ENCODE measurements at places on chromosomes 11 and 22.

GRCh38 chr11:76787271-76787670 is 4.1 kb downstream of the TSKU start:
- no peak for DNase-seq

- DNase-seq = no peak
Observed at GRCh38 chr11:111351374-111352055, 27.6 kb downstream of the POU2AF1 start.

- DNase-seq = no peak
Observed at GRCh38 chr22:49904040-49904369, 14.2 kb downstream of the ALG12 start.

GRCh38 chr11:125512106-125512505 is 16.0 kb upstream of the FEZ1 start:
- DNase-seq = no peak

- no peak for DNase-seq
Observed at GRCh38 chr22:37284805-37285355, 2.6 kb downstream of the CYTH4 start.

DNA sequence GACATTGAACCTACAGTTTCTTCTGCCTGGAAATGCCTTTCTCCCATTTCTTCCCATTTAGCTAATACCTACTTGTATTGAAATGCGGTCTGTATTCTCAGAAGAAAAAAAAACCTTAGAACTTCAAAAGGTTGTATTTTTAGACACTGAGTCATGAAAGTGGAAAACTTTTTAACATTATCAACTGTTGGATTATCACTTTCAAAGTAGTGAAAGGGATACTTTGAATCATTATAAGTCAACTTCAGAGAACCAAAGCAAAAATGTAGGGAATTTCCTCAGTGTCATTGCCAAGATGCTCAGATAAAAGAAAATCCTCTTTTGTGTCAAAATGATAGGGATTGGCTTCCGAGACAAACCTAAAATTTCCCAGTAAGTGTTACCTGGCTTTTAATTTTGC is 6.6 kb downstream of the HOATZ start:
- no peak for DNase-seq

GRCh38 chr11:73493956-73494598 is 103.8 kb downstream of the FAM168A start:
- DNase-seq = no peak

- no peak for DNase-seq
Observed at GRCh38 chr11:70694371-70694770, 296.0 kb downstream of the CTTN start.

DNA sequence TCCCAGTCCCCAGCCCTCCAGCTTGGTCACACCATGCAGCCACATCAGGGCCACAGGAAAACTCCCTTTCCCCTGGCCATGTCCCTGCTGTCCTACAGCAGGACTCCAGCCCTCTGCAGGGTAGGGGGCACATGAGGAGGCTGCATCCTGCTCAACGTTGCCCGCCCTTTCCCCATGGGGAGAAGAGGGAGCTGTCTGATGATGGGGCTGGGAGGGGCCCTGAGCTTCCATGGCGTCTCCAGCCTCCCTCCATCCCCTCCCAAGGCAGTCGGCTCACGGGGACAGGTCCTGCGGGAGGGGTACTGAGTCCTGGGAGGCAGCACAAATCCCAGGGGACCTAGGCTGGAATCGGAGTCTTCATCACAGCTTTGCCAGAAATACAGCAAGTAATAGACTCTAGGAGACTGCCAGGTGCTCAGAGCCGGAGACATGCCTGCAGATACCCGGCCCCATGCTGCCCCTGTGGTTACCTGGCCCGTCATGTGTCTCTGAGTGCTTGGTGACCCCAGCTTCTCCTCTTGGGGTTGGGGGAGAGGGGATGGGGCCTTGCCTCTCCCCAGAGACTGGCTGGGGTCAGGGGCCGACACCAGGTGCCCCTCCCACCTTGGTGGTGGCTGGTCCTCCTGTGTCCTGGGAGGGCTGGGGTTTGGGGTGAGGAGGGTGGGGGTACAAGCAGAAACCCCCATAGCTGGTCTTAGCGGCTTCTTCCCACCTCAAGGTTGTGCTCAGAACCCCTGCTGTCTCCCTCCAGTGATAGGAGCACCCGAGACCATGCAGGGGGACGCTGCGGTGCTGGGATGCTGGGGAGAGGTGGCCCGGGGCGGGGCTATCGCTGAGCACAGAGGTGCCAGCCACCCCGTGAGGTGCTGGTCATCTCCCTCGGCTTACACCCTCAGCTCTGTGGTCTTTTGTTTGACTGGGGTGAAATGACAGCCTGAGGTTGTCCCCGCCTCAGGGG is 2.3 kb downstream of the MRGPRE start:
- no peak for DNase-seq

DNA sequence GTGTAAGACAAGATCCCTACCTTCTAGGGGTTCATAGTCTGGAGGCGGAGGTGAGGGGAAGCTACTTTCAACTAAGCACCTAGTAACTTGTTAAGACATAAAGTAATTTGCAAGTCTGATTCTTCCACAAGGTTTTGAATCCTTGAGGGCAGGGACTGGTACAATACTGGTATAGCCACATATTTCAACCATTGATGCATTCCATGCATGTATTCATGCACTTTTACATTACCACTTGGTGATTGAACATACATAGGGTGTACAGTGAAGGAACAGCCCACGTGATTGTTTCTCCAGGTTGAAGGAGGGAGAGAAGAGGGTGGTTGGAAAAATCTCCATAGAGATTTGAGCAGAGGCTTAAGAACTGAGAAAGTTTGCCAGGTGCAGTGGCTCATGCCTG is 62.0 kb upstream of the PAX6 start:
- no peak for DNase-seq

- no peak for DNase-seq
Observed at GRCh38 chr11:15485432-15485831, 370.7 kb downstream of the INSC start.

GRCh38 chr11:25777343-25777742 is 554.6 kb upstream of the ANO3 start:
- DNase-seq = no peak

GRCh38 chr11:76035020-76035419 is 171.3 kb downstream of the WNT11 start:
- no peak for DNase-seq

DNA sequence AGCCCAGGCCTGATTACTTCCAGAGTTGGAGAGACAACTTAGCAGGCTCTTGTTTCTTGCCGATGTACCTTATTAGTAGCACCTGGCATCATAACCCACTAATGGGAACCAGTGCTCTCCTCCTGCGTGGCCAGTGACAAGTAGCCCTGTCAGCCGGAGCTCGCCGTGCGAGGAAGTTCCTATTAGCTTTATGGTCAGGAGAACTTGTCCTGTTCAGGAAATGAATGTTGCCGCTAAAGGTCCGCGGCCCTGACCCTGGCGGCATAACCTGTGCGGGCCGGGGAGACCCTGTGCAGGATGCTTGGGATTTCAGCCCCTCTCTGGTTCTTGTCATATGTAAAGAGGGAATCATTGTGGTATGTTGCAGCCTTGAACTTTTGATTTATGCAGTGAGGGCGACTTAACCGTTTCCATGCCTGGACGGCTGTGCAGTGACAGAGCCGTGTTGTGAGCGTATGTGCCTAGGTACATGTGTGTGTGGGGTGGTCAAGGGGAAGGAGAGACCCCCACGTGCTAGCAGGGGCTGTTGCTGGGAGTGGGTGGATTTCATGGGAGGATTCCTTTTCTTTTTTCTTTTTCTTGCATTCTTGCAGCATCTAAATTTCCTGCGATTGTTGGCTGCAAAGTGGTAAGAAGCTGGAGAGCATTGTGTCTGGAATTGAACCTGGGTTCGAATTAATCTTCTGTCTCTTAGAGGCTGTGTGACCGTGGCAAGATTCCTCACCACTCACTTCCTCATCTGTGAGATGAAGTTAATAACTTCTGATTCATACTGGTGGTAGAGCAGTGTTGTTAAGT is 15.2 kb downstream of the ZBTB16 start:
- DNase-seq = no peak

- DNase-seq = no peak
Observed at GRCh38 chr11:119520966-119521365, 98.0 kb upstream of the THY1 start.

DNA sequence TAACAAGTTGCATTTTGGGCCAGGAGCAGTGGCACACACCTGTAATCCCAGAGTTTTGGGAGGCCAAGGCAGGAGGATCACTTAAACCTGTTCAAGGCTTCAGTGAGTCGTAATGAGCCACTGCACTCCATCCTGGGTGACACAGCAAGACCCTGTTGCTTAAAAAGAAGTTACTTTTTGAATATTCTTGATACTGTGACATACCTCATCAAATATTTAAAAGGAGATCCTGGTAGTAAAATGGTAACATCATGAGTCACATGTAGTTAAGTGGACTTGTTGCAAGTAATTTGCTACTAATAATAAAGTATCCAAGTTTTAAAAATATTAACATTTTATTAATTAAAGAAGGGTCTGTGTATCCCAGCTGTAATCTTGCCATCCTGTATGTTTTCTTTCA is 18.3 kb downstream of the HMGXB4 start:
- DNase-seq = no peak

Measured in HuH-7.5 (cell line).